ENCODE measurements at places on chromosomes 7 and 10.

DNA sequence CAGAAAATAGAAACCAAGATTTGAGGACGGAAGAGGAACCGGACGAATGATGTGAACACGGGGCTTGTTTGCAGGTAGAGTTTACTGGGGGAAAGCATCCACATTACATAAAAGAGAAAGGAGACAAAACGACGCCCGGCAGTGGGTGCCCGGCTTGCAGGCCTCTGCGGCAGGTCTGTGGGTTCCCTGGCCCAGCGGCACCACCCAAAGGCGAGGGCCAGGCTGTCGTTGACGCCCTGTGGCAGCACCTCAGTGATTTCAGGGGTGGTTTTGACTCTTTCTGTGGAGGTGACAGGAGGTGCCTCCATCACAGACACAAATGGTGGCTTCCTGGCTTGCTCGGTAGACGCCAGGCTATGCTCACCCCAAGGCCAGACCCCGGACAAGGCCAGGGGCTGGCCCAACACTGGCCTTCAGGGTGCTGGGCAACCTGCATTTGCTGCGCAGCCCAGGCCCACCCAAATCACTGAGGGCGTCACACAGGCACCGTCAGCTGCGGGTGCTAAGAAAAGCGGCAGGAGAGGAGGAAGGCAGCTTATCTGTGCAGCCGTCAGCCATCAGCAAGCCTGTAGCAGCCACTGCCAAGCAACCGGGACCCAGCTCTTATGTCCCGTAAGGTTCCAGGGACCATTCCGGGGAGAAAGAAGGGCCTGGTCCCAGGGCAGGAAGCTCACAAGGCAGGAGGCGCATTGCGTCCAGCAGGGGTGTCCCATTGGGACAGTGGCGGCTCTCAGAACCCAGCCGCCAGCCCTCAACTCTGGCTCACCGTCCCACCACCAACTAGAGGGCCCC, 230.3 kb downstream of the PTPRN2 start:
- DNase-seq: no peak

GRCh38 chr10:102024799-102025198, 31.2 kb downstream of the ARMH3 start:
- DNase-seq: no peak

DNA sequence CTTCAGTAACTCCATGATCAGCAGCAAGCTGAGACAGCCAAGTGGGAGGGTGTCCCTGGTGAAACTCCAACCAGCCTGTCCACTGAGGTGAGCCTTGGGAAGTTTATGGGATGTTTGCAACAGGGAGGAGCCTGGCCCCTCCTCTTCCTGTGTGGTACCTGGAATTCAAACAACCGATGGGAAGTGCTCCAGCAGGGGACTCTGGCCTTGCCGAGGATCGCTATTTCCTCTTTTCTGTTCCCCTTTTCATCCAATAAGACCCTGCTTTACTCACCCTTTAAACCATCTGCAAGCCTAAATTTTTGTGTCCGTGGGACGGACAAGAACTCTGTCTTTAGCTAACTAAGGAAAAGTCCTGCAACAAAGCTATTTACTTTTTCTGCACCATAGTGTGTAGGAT, 491.1 kb upstream of the ZMIZ1 start:
- DNase-seq: no peak

DNA sequence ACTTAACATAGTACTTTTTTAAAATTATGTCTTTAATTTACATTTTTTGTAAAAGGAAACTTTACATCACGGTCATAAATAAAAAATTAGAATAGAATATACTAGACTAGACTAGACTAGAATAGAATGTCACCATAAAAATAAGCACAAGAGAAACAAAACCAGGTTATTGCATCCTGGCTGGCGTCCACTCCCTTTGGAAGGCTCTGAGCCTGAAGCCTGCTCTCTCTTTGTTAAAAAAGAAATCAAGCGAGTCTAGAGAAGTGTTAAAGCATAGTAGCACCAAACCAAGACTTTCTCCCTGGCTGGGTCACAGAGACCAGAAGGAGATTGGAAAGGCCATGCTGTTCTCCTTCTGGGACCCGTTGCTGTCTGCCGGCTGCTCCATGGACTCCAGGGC, 104.6 kb downstream of the C10orf105 start:
- no peak for DNase-seq

- DNase-seq: no peak
Measured at GRCh38 chr10:35089611-35090161, 455 bp downstream of the CUL2 start.

Measured in stimulated activated CD4-positive, alpha-beta T cell treated with anti-CD3 and anti-CD28 coated beads, Interleukin-15, amount 100 ng/mL, for 48 hours (primary cell).